Astrocyte (in vitro differentiated cells and primary cell): ENCODE measurements at places on chromosomes 7 and 10. TPM values are rescaled to one million over a fixed set of nuclear protein-coding genes. Genes with fewer than 3 reads are reported as not detected.

GRCh38 chr10:51137756-51138529, 63.7 kb downstream of the PRKG1 start:
- peak; percentile 52 for DNase-seq

SLC26A3 gene
- total RNA-seq = not detected in 2 replicates

DNA sequence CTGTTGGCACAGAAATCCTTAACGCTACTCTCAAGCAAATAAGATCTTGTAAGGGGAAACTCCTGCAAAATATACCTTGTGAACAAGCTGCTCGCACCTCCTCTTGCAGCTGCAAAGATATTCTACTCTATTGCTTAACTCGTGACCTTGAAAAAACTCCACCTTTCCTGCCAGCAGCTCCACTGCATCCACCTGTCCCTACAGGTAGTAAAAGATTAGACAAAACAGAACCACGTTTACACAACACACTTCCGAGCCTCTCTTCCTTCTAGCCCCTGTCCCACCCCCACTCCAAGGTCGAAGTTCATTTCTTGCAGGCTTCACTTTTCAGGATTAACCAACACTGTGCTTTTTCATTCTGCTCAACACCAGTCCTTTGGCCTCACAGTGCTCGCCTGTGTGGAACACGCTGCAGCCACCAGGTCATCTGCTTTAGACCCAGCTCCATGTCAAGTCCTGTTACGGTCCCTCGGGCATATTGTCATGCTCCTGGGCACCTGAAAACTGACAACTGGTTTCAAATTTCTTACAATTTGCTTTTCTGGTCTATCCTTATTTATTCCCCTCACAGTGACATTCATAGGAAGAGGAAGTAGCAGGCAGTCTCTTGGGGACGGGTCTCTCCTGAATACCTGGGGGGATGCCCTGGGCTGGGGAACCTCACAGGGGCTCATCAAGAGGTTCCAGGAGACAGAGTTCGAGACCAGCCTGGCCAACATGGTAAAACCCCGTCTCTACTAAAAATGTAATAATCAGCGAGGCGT, 165.8 kb upstream of the KLF14 start:
- DNase-seq = no peak

MMD2 gene
- not detected in 2 replicates for total RNA-seq

DNA sequence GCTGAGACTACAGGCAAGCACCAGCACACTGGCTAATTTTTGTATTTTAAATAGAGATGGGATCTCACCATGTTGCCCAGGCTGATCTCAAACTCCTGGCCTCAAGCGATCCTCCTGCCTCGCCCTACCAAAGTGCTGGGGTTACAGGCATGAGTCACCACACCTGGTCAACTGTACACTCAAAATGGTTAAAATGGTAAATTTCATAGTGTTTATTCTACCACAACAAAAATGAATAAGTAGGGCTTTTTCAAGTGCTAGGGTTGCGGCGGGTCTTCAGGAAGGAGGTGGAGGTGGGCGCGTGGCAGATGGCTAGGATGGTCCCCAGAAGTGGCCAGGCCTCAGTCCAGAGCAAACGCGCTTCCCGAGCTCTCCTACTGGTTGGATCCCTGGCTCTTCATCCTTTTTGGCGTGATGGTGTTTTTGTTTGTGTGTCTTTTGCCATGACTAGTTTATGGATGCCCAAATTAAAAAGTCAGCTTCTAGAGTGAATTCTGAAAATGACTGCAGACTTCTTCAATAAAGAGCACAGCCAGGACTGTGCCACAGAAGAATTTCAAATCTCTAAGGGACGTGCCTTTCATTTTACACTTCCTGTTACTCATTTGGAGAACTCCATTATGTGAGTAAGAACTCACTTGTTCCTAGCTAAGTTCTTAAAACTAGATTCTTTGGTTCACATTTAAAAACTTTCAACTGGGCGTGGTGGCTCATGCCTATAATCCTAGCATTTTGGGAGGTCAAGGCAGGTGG, 73.9 kb downstream of the TMEM130 start:
- no peak for DNase-seq

- DNase-seq = no peak
Measured at GRCh38 chr7:123230603-123231002, 30.8 kb upstream of the SLC13A1 start.

LIPJ gene
- total RNA-seq = not detected in 2 replicates

DNA sequence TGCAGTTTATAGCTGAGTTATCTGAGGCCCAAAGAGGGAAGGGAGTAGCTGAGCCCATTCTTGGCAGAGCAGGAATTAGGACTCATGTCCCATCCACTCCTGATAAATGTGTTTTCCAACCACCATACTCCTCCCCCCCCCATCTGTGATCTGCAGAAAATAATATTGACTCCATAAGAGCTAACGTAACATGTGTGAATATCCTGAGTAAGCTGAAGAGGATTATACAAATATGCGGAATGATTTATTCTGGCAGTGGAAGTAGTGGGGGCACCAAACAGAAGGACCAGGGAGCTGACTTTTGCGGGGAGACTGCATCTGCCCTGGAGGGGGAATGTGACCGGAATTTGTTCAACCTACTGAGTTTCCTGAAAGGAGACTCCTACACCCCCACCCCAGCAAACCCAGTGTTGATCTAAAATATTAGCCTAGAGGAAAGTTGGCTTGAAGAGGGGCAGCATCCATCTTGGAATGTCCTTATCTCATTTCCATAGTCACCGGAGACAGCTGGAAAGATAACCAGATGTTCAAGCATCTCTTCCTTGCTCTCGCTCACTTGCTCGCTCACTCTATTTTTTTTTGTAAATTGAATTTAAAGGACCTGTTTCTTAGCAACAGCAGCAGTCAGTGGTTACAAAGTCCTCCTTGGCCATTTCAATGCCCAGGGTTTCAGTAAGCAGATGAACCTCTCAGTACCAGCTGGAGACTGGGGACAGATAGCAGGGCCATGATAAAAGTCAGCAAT, 114.7 kb downstream of the RPS24 start:
- no peak for DNase-seq

DNA sequence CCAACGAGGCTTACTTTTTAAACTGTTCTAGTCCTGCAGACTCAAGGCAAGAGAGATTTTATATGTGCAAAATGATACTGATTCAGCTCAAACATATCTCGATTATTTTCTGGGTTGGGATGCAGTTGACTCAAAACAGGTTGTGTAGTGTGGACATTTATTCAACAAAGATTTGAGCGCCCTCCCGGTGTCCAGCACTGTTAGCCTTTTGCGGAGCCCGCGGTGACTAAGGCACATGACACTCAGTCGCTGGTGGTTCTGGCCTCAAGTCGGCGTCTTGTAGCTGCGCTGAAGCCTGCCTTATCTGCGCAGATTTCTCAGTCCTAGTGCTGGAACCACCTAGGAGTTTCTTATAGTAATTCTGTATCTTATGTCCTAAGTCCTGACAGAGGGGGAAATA, 938 bp upstream of the CADPS2 start:
- peak; percentile 75 for DNase-seq

DNA sequence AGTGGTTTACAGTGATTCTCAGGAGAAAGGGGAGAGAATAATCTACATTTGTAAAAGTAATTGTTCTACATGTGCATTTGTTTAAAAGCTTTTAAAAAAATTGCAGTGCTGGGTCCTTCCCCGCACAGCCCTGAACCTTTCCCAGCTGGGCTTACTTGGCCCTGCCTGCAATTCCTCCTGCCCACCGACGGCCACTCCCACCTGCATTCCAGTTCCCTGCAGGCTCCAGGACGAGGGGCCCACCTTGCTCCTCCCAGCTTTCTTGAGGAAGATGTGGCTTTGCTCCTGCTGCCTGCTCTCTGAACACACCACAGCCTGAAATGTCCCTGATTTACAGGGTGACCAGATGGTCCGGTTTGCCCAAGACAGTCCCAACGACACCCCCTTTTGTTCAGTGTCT, 222.7 kb downstream of the PRPF18 start:
- peak; percentile 24 for DNase-seq

- no peak for DNase-seq
Measured at GRCh38 chr10:21195252-21195651, 298.1 kb upstream of the NEBL start.

DNA sequence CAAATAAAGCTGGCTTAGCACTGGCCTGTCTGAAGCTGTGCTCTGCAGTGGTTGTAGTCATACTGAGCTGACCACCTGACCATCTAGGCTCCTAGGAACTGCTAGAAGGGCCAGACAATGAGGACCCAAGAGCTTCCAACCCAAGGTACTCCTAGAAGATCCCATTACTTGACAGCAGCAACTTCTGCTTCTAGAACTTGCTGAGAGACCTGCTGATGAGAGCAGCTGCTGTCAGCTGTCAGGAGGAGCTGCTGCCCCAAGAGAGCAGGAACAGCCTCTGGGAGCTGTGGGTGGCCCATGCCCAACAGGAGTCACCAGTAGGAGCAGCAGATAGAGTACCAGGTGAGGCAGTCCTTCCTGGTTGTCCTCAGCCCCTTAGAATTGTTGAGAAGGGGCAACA, 70.2 kb downstream of the RBM20 start:
- no peak for DNase-seq

GRCh38 chr7:6554848-6555247, 3.6 kb upstream of the GRID2IP start:
- DNase-seq = no peak

DNA sequence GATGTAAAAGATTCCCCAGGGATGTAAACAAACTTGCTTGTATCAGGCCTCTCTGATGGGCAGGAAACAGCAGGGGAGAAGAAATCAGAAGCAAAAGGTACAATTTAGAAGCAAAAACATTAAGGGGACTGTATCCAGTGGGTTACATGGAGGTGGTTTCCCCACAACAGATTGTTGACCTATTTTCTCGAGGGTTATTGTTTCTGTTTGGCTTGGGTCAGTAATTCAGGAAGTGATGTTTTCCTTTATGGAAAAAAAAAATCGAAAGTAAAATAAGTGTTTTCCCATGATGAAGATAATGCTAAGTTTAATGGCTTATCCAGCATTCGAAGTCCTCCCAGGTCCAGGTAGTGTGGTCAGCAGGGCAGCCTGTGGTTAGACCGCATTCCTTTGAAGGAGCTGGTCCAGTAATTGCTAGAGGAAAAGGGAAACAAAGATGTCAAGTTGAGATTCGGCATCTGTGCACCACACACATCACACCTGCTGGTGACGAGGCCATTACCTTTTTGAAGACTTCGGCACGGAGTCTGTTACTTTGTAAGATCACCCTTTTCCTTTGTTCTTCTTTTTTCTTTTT, 37.3 kb upstream of the ADAM12 start:
- DNase-seq = no peak

DNA sequence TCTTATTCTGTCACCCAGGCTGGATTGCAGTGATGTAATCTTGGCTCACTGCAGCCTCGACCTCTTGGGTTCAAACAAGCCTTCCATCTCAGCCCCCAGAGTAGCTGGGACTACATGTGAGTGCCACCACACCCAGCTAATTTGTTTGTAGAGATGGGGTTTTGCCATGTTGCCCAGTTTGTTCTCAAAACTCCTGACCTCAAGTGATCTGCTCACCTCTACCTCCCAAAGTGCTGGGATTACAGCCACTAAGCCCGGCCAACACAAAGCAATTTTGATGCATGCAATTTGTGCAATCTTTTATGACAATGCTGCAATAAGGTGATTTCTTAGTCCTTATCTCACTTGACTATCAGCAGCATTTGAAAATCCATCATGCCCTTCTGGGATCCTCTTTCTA, 333.1 kb downstream of the FRMD4A start:
- DNase-seq = no peak

DNA sequence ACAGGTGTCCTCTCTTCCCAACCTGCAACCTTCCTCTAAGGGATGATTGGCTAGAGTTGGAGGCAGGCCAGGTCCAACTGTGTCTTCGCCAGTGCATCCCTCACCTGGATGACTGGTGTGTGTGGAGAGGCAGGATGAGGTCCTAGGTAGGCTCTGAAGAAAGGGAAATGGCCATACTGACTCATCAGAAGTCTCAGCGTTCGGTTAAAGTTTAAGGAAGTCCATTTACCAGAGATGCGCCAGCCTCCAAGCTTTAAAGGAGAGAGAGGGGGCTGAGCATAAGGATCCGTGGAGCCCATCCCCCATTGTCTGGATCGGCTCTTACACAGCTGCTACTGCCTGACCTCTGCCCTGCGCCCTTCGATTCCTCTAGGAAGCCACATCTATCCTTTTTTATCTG, 4.4 kb downstream of the KEL start:
- no peak for DNase-seq

DNA sequence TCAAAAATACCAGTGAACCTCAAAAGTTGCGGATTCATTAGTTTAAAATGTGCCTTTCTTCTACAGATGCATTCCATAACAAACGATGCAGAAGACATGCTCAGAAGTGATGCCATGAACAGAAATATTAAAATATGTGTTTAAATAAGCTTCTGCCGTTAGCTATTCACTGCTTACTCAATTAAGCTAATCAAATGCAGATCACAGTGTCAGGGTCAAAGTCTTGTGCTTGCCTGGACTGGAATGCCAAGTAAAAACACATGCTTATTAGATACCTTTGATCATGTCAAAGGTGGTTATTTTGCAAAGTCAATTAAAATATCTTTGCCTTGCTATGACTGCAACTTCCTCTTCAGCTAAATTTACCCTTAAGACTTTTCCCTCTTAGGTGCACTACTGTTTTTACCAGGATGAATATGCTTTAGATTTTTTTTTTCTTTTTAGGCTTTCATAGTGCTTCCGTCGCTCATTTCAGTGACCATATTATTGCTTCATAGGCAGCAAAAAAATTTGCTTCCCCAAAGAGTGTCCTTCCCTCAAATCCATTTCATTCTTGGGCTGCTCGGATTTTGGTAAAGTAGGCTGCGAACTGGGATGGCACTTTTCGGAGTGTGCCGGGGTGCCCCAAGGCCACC, 905 bp downstream of the ASB13 start:
- no peak for DNase-seq
